ENCODE measurements at places on chromosomes 2 and 18.

DNA sequence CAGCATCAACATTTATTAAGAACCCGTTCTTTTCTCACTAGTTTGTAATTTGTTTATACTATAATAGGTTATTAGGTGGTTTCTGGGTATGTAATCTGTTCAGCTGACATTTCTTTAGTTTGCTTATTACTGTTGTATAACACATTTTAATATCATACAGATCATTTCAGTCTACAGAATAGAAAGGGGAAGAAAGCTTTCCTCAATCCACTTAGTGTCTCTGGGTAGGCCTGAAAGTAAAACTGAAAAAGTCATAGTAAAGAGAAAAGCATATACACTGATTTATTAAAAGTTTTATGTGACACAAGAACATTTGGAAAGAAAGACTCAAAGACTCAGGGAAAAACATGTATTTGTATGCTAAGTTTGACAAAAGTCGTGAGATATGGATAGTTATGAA lies 16.8 kb upstream of the KCNJ3 start:
- DNase-seq, result no peak

DNA sequence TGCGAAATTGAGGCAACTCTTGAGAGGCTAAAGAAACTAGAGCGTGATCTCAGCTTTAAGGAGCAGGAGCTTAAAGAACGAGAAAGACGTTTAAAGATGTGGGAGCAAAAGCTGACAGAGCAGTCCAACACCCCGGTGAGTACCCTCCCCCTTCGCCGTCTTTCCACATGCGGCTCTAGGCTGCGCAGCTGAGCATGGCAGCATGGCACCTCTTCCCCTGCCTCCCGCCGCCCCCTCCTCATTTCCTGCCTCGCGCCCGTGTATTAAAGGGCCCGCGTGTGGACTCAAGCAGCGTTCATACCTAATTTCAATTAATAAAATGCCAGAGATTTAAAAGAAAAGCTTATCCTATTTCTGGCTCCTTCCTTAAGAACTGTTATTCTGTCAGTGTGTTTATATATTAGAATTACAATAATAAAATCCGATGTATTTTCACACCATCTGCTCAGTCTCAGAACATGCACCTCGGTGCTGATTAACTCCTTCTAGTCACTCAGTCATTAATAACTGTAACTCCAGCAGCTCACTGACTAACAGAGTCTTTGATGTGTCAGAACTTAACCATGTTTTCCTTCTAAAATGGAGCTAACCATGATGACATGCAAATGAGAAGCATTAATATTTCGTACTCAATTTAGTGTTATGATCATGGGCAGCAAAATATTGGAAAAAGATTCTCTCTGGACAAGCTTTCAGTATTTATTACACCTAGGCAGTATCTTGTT lies 137.4 kb upstream of the CDCA7 start:
- DNase-seq, result no peak

DNA sequence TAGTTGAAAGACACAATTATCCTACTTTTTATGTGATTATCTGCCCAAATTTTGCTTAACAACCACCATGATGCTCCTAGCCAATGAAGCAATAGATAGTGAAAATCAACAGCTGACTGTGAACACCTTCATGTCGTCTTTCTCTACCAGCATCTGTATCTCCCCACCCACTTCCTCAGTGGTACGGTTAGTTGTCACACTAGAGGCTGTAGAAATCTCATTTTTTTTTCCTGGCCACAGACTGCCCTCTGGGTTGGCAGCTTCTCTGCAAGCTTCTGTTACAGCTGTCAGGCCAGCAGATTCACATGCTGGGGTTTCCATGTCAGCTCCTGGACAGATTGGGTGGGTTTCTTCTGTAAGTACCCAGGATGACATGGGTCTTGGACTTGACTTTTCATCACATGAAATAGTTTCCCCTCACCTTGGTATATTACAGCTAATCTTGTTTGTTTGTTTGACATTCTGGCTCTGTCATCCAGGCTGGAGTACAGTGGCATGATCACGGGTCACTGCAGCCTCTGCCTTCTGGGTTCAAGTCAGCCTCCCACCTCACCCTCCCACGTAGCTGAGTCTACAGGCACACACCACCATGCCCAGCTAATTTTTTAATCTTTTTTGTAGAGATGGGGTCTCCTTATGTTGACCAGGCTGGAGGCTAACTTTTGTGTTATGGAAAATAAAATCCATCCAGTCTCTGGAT lies 24.3 kb downstream of the STAT4 start:
- DNase-seq, result no peak

GRCh38 chr2:136527560-136527959 lies 237.8 kb upstream of the THSD7B start:
- DNase-seq, result no peak

- DNase-seq, result no peak
Observed at GRCh38 chr18:63523660-63524059, 18.5 kb upstream of the SERPINB12 start.

GRCh38 chr2:218895759-218896500 lies 15.3 kb downstream of the WNT10A start:
- no peak for DNase-seq

DNA sequence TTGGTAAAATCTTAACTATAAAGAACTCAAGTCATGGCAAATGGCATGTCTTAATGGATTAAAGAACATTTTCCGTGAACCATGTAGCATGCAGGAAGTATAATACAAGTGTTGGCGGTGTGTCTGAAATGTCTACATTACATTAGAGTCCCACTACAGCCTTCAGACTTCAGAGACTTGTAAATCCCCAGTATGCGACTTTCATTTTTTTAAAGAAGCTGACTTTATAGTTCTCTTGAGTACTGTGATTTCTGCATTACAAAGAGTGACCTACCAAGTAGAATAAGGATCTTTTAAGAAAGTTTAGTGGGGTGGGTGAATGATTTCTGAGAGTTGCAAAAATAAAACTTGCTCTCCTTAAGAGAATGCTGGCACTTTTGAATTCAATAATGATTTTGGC lies 140.7 kb upstream of the FN1 start:
- DNase-seq, result no peak

DNA sequence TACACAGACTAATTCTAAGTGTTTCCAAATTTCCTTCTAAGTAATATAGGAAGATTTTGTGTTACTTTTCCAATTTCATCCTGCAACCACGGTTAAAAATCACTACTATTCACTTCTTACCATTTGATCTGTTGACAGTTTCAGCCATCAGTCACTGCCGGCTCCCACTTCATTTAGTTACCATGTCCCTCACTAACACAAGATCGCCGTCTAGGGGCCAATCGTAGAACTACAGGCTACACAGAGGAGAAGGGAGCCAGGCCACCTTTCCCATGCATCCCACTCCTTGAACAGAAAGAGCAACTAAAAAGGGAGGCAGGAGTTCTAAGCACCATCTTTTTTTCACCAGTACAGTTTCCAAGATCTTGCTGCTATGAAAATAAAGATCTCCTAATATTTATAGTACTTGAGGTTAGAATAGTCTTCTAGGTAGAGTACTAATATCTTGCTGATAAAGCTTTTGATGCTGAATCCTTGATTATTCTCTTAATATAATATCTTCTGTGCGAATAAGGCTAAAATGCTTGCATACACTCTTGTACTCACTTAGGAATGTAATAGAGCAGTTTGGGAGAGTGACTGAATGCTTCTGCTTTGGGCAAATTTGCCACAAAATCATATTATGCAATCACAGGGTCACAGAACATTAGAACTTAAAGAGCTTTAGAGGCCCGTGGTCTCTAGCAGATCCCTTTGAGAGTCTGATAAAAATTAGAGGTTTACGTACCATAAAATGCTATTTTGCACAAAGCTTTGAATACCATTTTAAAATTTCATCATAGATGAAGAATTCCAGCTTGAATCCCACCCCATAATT lies 39.5 kb upstream of the CYP1B1 start:
- peak; percentile 45 for DNase-seq
